Adipocyte (in vitro differentiated cells): ENCODE measurements at places on chromosomes 7 and 10.

DNA sequence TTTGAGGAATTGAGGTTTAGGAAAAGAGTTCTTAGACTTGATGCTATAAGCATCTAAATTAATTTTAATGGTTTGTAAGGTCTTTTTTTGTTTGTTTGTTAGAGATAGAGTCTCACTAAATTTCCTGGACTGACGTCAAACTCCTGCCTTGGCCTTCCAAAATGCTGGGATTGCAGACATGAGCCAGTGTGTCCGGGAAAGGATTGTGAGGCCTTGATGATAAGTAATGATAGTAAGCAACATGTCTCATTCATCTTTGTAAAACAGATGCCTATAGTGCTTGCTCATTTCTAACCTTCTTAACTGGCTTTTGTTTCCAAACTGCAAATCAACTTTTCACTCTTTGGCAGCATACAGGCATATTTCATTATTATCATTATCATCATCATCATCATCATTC, 176.0 kb upstream of the KCND2 start:
- DNase-seq = no peak

GRCh38 chr10:48251152-48251524, 23.4 kb downstream of the FRMPD2 start:
- DNase-seq = no peak

DNA sequence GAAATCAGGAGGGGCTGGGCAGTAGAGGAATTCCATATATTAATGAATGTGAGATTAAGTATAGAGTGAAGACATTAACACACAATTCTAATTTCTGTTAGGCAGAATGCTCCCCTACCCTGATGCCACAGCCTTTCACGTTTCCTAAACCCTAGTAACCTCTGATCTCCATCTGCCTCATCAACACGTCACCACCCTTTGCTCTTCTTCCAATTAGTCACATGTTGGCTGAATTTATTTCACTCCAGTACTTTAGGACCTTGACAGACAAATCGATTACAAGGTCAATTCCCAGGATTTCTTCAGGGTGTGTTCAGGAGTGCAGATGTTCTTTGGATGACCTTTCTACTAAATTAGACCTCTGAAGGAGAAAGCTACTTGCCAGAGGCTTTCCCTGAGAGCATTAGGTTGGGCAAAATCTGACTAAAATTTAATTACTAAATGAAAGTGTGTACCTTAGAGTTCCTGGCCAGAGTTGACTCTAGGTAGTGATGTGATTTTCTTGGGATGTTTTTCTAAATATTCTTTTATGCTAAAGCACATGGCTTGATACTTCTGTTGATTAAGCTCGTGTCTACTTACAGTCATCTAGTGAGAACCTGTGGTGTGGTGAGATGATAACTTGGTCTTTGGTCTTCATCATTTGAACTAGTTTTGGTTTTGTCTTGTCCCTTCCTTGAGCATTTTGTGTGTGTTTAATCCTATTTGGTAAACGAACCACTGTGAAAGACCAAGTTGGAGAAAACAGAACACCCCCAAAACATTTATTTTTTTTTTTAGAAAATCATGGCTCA, 12.7 kb downstream of the AGR2 start:
- DNase-seq = no peak

GRCh38 chr10:74500816-74501215, 325.6 kb upstream of the KAT6B start:
- peak; percentile 84 for DNase-seq

DNA sequence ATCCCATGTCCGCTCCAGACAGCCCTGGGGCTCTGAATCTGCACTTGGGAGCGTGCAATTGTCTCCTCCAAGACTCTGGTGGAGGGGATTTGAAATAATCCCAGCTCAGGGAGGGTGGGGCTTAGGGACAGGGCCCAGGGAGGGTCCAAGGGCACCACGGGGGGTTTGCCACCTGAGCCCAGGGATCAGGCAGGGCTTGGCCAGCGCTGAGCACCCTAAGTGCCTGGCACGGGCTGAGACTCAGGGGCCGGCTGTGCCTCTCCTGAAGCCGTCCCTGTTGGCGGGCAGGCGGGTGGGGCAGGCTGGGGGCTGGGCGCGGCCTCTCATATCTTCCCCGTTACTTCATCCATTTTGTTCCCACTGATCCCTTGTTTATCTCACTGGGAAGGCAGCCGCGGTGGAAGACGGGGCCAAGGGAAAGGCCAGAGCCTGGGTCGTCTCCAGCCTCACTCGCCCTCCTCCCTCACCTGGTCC, 41.8 kb upstream of the ELN start:
- DNase-seq = no peak

GRCh38 chr10:66294538-66294937, 631.3 kb upstream of the LRRTM3 start:
- no peak for DNase-seq

DNA sequence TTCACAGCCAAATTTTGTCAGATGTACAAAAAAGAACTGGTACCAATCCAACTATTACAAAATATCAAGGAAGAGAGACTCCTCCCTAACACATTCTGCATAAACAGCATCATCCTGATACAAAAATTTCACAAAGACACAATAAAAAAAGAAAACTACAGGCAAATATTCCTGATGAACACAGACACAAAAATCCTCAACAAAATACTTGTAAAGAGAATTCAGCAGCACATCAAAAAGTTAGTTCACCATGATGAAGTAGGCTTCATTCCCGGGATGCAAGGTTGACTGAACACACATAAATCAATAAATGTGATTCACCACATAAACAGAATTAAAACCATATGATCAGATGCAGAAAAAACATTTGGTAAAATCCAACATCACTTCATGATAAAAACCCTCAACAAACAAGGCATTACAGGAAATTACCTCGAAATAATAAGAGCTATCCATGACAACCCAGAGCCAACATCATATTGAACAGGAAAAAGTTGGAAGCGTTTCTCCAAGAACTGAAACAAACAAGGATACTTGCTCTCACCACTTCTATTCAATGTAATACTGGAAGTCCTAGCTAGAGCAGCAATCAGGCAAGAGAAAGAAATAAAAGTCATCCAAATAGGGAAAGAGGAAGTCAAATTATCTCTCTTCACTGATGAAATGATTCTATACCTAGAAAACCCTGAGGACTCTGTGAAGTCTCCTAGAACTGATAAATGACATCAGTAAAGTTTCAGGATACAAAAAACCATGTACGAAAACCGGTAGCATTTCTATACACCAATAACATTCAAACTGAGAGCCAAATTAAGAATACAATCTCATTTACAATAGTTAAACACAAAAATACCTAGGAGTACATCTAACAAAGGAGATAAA, 223.1 kb downstream of the REEP3 start:
- peak; percentile 60 for DNase-seq

GRCh38 chr7:157471259-157472125, 134.7 kb downstream of the DNAJB6 start:
- DNase-seq = no peak

DNA sequence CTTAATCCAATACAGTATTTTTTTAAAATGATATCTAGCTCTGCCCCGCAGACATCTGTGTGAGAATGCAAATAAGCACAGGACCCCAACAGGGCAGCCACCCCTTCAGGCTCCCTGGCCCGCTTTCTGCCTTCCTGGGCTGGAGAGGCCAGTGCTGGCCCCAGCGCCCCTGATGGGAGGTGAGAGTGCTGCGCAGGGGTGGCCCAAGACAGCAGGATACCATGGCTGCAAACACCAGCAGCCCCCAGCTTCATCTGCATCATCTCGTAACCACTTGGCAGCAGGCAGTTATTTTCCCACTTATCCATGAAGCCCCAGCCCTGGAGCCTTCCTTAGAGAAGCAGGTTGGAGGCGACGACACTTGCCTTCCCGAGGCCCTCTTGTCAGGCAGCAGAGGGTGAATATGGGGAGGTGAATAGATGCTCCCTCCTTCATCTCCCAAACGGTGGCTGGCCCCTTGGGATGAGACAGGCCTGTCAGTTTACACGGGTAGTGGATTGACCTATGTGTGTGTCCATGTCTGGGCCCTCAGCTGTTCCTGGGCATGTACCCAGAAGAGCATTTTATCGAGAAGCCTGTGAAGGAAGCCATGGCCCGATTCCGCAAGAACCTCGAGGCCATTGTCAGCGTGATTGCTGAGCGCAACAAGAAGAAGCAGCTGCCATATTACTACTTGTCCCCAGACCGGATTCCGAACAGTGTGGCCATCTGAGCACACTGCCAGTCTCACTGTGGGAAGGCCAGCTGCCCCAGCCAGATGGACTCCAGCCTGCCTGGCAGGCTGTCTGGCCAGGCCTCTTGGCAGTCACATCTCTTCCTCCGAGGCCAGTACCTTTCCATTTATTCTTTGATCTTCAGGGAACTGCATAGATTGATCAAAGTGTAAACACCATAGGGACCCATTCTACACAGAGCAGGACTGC, 71.2 kb downstream of the ALOX5 start:
- DNase-seq = no peak

DNA sequence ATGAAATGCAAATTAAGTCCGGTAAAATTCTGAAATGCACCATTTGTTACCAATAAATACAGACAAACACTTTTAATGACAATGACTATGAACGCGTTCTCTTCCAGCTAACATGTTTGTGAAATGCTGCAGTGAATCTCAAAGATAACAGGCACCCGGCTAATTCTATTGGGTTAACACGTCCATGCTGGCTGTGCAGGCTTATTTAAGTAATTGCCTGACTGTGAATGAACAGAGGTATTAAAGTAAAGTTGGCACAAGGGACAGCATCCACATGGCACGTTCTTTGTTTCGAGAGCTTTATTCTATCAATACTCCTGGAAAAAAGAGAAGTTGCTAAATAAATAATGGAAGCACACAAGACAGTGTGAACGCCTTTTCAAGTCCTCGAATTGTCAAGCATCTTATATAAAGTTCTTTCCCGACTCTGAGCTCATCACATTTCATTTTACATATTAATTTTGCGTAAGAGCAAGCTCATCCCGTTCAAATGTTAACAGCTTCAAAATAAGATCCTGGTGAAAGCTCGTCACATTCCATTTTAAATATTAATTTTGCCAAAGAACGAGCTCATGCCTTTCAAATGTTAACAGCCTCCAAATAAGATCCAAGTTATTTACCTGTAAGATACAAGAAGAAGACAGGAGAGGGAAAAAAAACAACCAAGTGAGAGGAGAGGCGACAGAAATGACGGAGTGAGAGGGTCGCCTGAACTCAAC, 111.3 kb upstream of the RHEB start:
- peak; percentile 47 for DNase-seq

- DNase-seq = no peak
These were observed 56.1 kb upstream of the ELN start for GRCh38 chr7:73971704-73972341.

DNA sequence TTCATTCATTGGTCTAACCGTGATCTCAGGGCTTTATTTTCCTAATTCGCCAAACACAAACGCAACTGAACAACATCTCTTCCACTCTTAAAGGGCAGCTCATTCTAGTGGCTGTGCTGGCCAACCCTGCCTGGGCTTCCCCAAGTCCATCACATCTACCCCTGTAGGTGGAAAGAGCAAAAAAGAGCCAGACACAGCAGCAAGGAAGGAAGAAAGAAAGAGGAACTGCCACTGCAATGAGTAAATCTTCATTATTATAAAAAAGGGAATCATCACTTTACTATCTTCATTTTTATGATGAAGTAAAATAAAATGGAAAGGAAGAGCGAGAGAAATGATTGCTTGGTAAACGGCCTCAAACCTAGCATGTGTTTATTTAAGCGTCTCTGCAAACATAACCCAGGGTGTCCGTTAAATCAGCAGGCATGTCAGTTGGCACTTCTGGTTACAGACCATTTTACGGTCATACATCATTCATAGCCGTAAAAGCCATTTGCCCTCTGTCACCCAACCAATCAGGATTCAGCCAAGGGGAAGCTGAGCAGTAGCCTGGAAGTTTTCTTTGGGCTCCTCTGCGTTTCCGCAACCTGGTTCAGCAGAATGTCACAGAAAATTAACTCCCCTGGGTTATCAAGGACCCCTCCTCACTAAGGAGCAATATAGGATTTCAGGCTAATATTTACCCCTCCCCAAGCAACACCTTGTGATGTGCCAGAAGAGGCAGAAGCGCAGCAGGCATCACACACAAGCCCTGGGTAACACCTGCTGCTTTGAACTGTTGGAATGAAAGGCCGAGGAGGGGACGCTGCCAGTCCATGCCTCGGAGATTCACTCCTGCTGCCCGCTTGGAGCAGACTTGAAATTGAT, 234.0 kb downstream of the SNX10 start:
- DNase-seq = no peak
